Activated CD4-positive, alpha-beta T cell treated with anti-CD3 and anti-CD28 coated beads, Interleukin-2, amount 50 U/mL, for 16 hours (primary cell): ENCODE measurements at places on chromosomes 11 and 22.

GRCh38 chr22:26702906-26703830 lies 45.8 kb downstream of the MIAT start:
- no peak for DNase-seq

- no peak for DNase-seq
These were observed 2.0 kb downstream of the HBG1 start for GRCh38 chr11:5247472-5248192.

DNA sequence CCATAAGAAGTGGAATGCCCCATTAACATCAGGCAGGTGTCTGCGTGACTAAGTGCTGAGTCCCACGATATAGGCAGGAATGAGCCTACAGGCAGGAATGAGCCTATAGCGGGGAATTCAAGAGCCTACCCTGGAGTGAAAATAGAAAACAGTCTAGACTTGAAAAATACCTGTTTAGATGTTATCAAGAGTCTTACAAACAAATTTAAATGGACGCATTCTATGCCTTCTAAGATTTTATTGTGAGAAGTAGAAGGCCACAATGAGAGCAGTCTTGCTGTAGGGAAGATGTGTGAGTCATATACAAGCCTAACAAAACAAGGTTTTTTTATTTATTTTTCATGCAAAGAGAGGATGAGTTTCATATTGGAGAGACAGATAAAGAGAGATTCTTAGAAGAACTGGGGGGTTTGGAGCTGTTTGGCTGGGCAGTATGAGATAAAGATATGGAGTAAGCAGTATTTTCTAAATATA lies 200.8 kb upstream of the ZC3H12C start:
- DNase-seq: no peak

- no peak for DNase-seq
These were observed 34.4 kb upstream of the CD5 start for GRCh38 chr11:61067782-61068446.

- no peak for DNase-seq
These were observed 667 bp downstream of the ACCS start for GRCh38 chr11:44066732-44067141.

DNA sequence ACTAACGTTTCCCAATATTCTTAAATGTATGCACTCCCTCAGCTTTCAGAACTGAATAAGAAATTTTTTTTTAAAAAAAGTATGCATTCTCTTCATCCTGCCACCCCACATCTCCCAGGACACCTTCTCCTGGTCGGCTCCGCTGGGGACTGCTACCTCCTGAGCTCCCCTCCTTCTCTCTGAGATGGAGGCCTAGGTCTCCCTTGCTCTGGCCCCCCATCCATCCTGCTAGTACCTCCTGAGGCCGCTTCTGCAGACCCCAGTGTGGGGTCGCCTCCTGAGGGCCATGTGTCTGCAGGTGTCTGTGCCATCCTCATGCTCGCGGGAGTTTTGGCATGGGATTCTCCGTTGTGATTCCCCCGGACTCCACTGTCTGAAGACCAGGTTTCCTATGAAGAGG lies 27.8 kb downstream of the FAM118A start:
- no peak for DNase-seq

- peak; percentile 56 for DNase-seq
These were observed 12.1 kb upstream of the FCHSD2 start for GRCh38 chr11:73154178-73154577.

- no peak for DNase-seq
These were observed 99.9 kb upstream of the CD44 start for GRCh38 chr11:35039076-35039475.
